AG04449 (cell line): ENCODE measurements at places on chromosomes 1 and 21.

DNA sequence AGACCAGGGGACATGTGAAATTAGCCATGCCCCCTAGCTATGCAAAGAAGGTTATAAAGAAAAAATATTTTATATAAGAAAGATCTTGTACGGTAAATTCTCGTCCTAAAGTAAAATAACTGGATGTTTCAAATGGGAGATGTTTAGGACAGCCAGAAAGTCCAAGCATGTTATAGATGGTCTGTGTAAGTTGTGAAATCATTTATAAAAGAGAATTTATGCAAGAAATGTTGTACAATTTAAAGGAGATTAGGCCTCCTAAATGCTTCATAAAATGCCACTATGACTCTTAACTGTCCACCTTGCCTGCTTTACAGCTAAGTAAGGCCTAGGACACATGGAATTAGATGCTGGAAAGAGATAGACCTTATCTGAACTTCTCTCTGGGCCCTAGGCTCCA, 118.1 kb upstream of the POGK start:
- no peak for DNase-seq

DNA sequence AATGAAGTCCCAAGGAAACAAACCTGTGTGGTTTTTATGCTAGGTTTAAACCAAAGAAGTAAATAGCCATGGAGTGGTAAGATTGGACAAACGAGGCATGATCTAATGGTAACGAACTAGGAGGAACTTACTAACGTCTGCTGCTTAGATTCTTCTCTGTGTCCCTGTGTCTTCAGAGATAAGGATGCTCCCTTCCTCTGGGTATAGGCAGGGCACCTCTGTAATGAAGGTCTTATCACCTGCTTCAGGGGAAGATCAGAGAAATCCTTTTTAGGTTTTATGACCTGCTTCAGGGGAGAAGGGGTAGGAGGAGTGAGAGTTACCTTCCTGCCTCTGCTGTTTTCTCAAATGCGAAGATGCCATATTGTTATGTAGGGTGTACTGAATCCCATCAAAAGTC, 214.9 kb upstream of the L1TD1 start:
- no peak for DNase-seq

DNA sequence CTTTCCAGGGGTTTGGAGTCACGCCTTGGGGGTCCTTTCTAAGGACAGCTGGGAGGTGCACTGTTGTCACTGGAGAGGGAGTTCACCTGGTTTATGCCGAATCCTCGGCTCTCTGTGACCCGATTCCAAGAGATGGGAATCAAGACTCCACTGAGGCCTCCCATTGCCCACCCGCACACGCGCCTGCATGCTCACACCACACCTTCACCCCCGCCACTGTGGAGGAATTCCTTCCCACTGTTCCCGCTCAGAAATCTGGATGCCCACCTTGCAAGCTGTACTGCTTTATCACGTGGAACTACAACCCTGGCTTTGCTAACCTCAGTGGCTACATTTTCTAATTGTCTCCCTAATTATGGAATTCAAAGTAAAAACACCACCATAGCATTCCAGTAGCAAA, 29.2 kb downstream of the PGBD5 start:
- no peak for DNase-seq

DNA sequence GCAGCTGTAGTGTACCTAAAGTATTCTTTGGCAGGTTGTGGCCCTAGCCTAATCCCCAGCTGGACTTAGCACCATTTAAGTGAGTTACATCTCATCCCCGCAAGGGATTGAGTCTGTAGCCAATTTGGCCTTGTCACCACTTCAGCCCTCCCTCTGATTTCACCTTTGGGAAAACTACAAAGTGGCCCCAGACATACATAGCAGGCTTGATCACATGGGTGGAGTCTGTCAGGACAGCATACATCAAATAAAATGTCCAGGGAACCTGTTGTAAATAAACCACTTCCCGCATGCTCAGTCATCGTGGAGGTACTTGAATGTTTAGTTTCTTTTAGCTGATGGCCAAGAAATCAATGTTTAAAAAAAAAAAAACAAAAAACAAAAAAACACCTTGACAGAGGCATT, 142.5 kb downstream of the DHRS3 start:
- no peak for DNase-seq

- no peak for DNase-seq
Observed at GRCh38 chr1:222618880-222619596, 1.1 kb downstream of the MIA3 start.

DNA sequence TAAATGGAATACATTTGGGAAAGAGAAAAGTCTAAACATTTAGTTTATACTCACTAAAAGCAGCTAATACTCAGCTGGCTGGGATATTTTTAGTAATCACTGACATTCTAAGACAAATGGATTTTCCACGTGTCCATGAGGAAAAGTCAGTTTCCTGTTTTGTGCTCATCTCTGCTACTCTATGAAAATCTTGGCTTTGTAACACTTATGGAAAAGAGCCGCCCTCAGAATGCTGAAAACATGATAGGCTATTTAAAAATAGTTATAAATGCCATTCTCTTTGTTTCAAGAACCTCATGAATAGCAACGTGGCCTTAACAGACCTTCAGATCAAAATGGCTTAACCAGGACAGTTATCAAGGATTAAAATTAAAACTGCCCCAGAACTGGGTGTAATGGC, 29.9 kb downstream of the MRAP start:
- no peak for DNase-seq

DNA sequence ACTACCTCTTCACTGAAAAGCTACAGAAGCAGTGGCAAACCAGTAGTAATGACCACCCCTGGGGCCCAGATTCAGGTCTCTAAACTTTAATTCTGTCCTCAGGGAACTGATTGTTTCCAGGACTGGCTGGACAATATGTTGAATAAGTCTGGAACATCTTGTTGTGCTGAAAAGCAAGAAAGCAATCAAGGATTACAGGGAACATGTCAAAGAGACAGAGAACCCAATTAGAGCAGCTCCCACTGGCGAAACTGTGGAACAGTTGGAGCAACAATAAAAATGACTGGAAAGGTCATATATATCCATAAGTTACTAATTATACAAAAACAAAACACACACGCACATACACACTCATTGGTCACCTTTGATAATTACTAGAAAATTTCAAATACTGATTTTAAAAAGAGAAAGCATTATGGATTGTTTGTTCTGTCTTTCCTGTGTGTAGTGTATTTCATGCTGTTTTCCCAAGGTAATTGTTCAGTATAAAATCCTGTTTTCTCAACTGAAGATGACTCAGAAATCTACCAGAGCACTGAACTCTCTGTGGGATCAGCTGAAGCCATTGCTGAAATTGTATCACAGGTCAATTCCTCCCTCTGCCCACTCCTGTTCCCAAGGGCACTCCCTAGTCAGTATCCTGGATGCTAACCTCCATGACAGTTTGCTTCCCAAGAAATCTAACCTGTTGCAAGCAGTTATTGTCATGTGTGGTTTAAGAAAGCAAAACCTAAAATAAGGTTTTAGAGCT, 83.6 kb upstream of the RGS1 start:
- no peak for DNase-seq

GRCh38 chr1:35838693-35839245, 31.0 kb downstream of the AGO4 start:
- DNase-seq: no peak

DNA sequence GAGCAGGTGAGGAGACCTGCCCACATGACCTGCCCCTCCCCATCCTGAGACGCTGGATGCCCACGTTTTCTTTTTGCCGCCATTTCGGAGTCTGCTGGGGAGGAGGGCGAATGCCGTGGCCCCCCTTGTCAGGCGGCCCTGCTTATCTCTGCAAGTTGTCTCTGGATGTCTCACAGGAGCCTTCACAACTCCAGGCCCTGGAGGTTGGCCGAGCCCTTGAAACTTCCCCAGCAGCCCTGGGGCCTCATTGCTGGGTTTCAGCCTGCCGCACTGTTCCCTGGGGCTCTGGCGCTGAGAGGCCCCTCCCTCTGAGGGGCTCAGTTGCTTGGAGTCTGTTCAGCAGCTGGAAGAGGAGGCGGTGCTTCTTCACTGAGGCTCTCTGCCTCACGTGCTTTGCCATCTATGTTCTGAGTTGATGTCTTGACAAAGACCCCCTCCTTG, 29.8 kb upstream of the ZBTB21 start:
- DNase-seq: peak; percentile 53

- DNase-seq: no peak
Observed at GRCh38 chr1:8541961-8542521, 224.1 kb downstream of the SLC45A1 start.

GRCh38 chr1:11525151-11525505, 46.2 kb downstream of the DISP3 start:
- DNase-seq: no peak

DNA sequence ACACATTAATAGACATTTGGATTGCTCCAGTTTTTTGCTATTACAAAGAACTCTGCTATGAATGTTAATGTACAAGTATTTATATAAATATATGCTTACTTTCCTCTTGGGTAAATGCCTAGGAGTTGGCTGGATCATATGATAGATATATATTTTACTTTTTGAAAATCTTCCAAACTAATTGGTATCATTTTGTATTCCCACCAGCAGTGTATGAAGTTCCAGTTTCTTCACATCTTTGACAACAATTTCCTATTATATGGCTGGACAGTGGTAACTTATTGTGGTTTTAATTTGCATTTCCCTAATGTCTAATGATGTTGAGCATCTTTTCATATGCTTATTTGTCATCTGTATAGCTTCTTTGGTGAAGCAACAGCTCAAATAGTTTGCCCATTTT, 23.8 kb upstream of the DIPK1A start:
- DNase-seq: no peak

GRCh38 chr1:93503163-93503562, 55.2 kb downstream of the FNBP1L start:
- no peak for DNase-seq

DNA sequence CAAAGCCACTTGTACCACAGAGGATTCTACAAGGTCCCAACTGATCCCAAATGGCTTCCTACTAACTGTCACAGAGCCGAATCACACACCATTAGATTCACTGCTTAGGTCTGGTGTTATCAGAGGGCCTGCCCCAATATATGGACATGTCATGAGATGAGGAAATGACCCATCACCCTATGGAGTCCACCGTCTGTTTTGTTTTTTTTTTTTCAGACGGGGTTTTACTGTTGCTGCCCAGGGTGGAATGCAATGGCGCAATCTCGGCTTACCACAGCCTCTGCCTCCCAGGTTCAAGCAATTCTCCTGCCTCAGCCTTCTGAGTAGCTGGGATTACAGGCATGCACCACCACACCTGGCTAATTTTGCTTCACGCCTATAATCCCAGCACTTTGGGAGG, 83.8 kb upstream of the ETS2 start:
- DNase-seq: no peak

GRCh38 chr1:107454791-107455190, 314.0 kb downstream of the NTNG1 start:
- no peak for DNase-seq

GRCh38 chr1:212982430-212983152, 32.2 kb downstream of the VASH2 start:
- no peak for DNase-seq
